B cell (primary cell): ENCODE measurements at places on chromosomes 3 and 15. TPM values are rescaled to one million over a fixed set of nuclear protein-coding genes. Genes with fewer than 3 reads are reported as not detected.

RYR3 gene
- not detected in 2 replicates for total RNA-seq

DPPA4 gene
- 2.8 and 3.3 TPM in 2 replicates for total RNA-seq

MKRN3 gene
- 0.66 and 0.76 TPM in 2 replicates for total RNA-seq

PRRT3 gene
- 3.9 and 4.4 TPM in 2 replicates for total RNA-seq

CFAP91 gene
- total RNA-seq = 6.4 and 7.2 TPM in 2 replicates

ITPKA gene
- 0.22 TPM in 1 of 2 replicates, not detected in the other for total RNA-seq

TMC3 gene
- not detected in 2 replicates for total RNA-seq

PYGO1 gene
- total RNA-seq = 0.02 TPM in 1 of 2 replicates, not detected in the other

SFMBT1 gene
- total RNA-seq = 55.8 and 60.3 TPM in 2 replicates

CRELD1 gene
- total RNA-seq = 47.4 and 47.6 TPM in 2 replicates

ATP13A5 gene
- 0.12 TPM in 1 of 2 replicates, not detected in the other for total RNA-seq

SENP7 gene
- total RNA-seq = 47.5 and 50.3 TPM in 2 replicates
